AG04449 (cell line): ENCODE measurements at places on chromosomes 7 and 10.

DNA sequence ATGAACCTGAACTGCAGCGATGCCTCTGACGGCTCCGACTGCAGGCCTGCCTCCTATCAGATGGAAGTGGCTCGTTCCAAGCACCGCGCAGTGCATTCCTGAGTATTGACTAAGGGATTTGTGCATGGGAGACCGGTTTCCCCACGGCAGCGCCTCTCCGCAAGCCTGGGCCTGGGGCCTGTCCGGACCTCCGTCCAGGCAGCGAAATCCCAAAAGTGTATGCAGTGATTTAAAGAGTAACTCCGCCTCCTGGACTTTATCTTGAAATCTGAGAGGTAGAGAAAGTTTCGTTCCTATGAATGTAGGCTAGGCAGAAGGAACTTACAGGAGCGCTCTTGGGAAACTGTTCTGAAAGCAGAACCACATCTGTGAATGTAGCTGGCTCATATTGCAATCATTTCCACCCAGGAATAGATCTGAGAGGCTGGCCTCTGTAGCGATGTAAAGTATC lies 106.2 kb upstream of the CELF2 start:
- peak; percentile 69 for DNase-seq

- no peak for DNase-seq
Measured at GRCh38 chr10:90779548-90779947, 78.3 kb downstream of the HTR7 start.

GRCh38 chr10:117148284-117148683 lies 10.2 kb upstream of the VAX1 start:
- no peak for DNase-seq

DNA sequence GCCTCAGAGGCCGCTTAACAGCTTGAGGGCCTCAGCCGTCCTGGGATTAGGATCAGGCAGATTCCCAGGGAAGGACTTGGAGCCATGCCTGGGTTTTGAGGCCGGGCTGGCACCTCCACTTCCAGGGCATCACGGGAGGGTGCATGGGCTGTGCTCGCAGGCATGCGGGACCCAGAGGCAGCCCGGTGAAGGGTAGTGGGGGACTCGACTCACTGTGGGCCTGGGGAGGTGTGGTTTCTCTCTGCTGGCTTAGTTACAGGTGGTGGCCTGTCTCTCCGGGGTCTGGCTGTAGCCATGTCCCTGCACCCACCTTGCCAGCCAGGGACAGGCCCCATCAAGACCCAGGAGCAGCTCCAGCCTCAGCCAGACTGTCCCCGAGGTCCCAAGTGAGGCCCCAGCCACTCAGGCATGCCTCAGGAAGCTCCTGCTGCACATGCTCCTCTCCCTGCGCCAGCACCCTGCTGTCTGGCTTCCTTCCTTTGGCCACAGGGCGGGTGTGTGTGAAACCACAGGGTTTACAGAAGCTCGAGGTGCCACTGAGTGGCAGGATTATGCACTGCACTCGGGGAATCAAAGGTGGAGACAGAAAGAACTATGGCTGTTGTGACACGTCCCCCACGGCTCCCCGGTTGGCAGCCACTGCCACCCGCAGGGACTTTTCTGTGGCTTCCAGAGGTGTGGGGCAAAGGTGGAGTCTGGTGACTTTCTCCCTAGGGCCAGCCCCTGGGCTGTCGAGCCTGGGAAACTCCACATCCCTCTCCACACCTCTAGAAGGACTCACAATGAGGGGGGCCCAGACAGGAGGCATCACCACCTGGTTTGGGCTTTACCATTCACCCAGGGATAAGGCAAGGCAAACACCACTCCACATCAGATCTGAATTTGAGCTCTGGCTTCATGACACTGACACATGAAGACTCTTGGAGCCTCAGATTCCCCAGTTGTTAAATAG lies 19.7 kb downstream of the GOLGA7B start:
- no peak for DNase-seq

DNA sequence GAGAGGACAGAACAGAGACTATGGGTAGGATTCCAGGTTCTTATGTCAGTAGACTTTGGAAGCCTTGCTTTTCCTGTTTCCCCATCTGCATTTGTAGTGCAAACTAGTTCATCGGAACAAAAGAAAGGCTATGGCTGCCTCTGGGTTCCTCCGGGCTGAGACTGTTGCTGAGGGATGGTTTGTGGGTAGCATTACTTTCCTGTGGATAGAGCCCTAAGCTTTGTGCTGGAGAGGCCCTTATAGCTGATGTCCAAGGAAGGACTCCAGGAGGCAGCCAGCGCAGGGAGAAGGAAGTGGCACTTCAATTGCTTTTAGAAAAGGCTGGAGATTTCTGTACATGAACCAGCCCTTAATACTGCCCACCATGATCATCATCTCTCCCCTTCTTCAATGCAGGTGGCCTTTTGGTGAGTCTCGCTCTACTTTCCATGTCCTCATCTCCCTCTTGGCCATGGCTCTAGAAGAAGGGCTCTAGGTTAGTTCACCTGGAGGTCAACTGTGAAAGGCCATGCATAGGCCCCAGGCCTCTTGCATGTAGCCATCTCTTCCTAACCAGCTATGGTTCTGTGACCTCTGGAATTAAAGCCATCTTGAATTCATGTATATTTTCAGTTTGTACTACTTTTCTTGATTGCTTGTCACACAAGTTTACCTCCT lies 15.4 kb downstream of the MXI1 start:
- DNase-seq = no peak

DNA sequence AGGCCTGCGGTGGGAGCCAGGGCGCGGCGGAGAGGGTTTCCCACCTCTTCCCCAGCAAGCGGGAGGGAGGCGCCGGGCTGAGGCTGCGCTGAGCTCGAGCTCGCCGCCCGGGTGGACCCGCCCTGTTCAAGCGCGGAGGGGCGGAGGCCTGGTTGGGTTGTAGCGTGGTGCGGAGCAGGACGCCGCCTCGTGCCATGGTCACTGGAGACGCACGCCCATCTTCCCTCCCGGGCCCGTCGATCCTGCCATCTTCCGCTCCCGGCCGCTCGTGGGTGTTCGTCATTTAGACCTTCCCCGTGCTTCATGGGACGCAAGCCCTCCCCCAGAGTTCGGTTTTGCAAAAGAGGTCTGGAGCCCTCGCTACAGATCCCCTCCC lies 9.3 kb upstream of the EN2 start:
- DNase-seq = no peak

GRCh38 chr7:158343936-158344455 lies 243.6 kb downstream of the PTPRN2 start:
- no peak for DNase-seq

GRCh38 chr10:86062647-86063145 lies 303.9 kb downstream of the GRID1 start:
- DNase-seq = no peak

GRCh38 chr7:75957021-75957736 lies 37.2 kb downstream of the TMEM120A start:
- no peak for DNase-seq

DNA sequence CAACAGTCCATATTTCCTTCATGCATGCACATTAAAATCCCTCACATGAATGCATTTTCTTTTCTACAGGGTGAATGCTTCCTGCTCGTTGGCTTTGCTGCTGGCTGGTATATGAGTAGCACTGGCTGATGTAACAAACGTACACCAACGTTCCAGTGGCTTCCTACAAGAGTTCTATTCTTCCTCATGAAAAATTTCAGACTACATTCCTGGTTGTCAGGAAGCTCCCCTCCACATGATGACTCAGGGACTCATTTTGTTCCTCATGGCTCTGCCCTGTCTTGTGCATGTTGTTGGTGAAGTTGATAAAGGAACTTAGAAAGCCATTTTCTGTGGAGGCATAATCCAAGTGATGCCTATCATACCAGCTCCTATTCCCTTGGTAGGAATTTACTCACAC lies 470.7 kb upstream of the KLF6 start:
- no peak for DNase-seq

- no peak for DNase-seq
Measured at GRCh38 chr10:4082861-4083260, 297.9 kb upstream of the KLF6 start.

DNA sequence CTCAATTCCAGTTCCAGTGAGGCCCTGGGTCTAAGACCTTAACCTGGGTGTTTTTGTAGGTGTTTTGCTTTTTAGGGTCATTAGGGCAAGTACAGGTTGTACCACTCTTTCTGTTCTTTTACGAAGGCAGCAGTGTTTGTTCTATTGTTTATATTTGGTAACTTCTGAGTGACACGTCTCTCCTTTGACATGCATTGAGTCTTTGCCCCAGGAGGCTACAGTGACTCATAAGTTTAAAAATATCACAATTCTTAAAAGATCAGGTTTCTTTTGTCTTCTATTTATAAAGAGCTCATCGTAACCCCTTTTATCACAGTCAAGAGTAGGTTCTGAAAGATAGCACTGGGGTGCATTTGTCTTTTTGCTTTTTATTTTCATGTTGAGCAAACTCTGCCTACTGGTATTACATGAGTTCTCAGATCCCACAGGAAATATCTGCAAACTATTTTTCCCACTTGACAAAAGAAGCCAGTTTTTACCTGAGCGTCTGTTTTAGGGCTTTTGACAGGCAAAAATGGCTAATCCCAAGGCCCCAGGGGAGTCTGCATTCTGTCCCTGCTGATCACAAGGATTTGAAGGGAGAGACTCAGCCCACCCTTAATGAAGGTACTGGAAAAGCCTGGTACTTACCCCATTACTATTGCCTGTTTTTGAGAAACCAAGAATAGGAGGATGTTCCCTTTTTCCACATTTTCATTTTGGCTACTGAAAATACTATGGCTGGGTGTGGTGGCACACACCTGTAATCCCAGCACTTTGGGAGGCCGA lies 7.9 kb downstream of the NUDT13 start:
- no peak for DNase-seq

DNA sequence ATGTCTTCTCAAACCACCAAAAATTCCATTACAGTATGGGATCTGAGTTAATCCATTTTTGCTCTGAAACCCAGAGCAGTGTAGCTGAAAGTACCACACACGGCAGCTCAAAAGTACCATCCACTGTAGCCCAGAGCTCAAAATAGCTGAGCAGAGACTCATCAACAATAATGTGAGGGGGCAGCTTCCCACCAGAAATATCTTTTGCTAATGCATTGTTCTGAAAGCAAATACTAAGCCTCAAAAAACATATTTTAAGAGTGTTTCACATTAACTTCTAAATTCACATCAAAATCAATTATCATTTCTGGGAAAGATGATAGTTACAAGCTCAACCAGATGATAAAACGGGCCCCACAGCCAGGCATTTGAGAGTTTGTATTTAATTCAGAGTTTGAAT lies 73.7 kb downstream of the ABLIM1 start:
- DNase-seq = peak; percentile 28
